ENCODE measurements at places on chromosomes 16 and 17.

GRCh38 chr16:76194616-76195015 lies 82.6 kb upstream of the CNTNAP4 start:
- no peak for DNase-seq

DNA sequence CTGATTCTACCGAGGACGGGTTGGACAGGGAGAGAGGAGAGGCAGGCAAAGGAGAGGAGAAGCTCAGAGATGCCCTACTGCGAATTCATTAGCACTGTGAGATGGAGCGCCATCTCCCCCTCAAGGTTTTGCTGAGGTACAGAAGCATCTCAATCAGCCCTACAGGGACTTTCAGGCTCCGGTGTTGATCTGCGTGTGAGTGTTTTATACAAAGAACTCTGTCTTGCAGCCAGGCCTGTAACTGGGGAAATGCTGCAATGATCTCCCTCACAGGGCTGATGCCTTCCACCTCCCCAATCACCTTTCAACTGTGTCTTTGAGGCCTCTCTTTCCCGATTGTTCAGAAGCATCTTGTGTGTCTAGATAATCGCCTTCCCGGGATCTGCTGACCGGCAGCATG lies 74.8 kb downstream of the IRX6 start:
- no peak for DNase-seq

- DNase-seq: no peak
Measured at GRCh38 chr16:4021070-4021779, 95.0 kb downstream of the ADCY9 start.

DNA sequence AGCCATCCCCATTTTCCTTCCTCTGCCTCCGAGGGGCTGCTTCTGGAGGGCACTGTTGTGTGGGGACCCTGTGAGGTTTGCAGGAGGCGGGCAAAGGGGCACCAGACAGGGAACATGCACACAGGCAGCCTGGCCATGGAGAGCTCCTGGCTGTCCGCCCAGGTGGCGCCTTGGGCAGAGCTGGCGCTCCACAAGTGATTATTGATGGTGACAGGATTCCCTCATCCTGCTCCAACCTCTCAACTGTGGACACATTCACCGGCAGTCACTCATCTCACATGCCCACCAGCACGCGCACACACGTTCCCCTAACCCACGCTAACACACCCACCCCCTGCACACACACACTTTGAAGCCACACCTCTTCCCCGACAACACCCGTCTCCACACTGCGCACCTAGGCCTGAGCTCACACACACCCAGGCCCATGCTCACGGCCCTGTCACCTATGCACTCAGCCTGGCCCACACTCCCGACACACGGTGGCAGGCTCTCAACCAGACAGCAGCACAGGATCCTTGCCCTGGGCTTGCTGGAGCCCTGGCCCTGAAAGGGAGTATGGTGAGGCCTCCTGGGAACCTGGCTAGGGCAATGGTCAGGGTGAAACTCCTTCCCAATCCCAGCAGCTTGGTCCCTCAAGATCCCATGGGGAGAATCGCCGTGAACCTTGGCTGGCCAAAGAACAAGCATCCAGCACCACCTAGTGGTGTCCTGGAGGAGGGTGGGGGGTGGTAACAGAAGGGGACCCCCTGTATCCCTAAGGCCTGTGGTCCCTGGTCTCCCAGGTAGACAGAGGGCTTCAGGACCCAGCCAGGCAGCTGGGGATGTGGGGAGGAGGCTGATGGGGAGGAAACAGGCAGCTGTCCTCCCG lies 3.6 kb downstream of the PNMT start:
- DNase-seq: no peak

GRCh38 chr16:1677339-1677738 lies 740 bp upstream of the JPT2 start:
- no peak for DNase-seq

- no peak for DNase-seq
Measured at GRCh38 chr17:21419299-21420239, 43.4 kb downstream of the KCNJ12 start.

GRCh38 chr17:17071531-17072360 lies 29.5 kb downstream of the MPRIP start:
- no peak for DNase-seq
